ENCODE measurements at places on chromosomes 2 and 18.

DNA sequence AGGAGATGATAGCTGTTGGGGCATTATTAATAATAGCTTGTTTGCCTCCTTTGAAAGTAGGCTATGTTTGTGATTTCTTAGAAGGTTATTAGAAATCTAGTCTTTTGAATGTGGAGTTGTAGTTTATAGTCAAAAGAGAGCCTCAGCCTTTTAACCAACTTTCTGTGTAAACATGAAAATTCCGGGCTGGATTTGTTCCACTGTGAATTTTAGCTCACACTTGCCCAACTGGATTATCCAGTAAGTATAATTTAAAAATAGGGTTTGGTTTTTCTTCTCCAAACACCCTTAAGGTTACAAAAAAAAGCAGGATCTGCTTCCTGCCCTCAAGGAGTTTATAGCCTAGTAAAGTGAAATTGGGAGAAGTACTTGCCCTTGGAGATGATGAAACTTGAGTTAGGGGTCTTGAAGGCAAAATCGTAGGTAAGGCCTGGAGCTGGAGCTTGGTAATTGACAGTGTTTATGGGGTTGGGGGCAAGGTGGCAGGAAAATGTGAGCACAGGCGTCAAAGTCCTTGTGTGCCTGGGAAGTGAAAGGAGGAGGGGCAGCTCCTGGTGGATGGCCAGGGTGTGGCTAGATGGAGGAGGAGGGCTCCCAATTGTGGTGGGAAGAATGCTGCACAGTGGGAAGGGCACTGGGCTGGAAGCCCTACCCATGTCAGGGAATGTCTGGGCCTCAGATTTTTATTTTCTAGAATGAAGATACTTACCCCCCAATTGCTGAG is 21.3 kb downstream of the ITGA6 start:
- no peak for DNase-seq

DNA sequence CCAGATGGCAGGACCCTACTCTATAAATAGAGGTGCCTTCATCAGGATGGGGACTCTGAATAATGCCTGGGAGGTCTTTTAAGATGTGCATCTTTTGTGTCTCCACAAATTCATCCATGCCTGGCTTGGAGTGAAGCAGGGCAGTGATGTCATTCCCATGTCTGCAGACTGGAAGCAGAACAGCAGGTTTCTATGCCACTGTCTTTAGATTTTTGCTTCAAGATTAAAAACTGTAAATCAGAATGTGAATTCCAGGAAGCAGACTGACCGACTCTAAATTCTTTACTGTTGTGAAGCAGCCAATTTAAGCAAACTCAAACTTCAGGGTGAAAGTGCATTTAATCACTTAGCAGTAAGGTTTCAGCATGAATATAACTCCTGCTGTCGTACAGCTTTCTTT is 159.3 kb downstream of the SCG2 start:
- DNase-seq, result no peak

- no peak for DNase-seq
Measured at GRCh38 chr2:121297217-121297830, 12.3 kb upstream of the TFCP2L1 start.

GRCh38 chr2:6264198-6264597 is 572.0 kb downstream of the SOX11 start:
- DNase-seq, result no peak

DNA sequence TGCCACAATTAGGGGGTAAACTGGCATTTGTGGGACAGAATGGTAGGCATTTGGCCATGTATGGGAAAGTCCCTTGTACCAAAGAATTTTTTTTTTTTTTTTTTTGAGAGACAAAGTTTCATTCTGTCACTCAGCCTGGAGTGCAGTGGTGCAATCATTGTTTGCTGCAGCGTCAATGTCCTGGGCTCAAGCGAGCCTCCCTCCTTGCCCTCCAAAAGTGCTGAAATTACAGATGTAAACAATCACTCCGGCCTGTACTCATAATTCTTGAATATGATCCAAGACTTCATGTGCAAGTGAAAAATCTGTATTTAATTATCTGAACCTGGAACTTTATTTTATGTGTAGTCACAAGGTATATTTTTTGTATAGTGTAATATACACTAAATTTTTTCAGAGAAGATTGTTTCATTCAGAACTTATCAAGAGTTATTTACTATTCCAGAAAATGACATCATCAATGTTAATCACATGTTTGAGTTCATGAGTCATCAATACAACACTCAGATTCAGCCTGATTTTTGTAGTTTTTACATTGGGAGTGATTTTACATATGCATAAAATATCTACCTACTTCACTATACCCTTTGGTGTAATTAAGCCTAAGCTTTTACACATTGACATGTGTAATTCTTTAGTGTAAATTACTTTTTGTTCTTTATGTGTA is 138.7 kb upstream of the L3MBTL4 start:
- no peak for DNase-seq

GRCh38 chr2:199464606-199465352 is 7.0 kb upstream of the SATB2 start:
- no peak for DNase-seq

DNA sequence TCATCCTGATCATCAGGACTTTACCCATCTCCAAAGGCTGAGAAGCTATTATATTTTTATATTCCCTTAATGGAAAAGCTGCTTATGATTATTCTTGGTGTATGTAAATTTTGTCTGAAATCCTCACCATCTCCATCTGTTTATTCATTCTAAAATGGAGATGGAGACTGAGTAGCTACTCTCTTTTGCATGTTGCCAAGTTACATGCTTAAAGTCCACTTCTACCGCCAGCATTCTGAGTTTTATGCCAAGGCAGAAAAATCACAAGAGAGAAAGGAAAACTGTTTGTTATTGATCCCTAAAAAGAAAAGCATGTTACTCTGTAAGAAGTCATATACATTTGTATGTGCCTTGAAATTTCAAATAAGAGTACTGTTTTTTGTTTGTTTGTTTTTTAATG is 94.4 kb upstream of the NOSTRIN start:
- DNase-seq, result no peak

DNA sequence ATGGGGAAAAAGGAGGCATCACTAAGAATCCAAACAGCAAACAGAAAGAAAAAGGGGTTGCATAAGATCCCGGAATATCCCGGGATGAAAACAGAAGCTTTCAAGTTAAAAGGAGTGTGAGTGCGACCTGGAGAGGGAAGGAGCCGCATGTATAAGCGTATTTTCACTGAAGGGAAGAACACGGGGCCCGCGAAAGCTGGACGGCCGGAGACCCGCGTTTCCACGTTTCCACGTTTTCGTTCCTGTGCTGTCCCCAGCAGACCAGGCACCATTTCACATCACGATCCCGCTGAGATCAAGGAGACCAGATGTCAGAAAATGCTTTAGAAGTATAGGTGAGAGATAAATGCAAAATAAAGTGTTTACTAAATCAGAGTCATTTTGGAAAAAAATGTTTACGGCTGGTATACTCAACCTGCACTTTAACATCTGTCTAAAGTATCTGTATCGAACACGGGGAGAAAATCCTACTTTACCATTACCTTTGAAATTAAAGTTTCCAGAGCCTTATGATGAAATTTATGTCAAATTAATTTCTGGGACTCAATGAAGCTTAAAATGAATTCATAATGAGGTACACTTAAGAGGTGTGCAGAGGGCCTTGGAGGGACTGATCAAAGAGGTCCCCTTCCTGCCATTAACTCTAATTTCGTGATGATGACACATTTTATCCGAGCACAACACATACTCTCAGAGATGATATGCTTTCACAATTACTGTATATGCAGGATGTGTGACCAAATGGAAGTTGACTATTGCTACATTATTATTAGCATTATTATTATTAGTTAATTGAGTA is 71.0 kb upstream of the SALL3 start:
- no peak for DNase-seq

- no peak for DNase-seq
Measured at GRCh38 chr2:234488913-234489451, 7.9 kb downstream of the ARL4C start.
